T-helper 2 cell treated with Interferon-gamma antibody and Interleukin-4, amounts not matched to agents 5 μg/mL and 100 μg/mL, for 36 hours (primary cell): ENCODE measurements at places on chromosomes 16 and 17.

DNA sequence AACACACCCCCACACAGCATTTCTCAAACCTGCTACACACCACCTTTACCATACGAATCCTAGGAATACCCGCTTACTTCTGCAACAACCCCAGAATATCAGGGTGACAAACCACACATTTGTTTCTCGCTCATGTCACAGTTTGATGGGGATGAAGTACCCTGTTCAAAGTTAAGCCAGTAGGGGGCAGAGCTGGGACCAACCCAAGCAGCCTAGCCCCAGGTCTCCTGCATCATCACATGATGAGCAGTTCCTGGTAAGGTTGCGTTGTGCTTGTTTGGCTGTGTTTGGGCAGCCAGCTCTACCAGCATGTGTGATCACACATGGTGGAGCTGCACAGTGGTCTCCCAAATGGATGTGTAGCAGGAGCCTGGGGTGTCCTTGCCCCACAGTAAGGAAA lies 103.6 kb upstream of the C16orf82 start:
- DNase-seq = no peak

DNA sequence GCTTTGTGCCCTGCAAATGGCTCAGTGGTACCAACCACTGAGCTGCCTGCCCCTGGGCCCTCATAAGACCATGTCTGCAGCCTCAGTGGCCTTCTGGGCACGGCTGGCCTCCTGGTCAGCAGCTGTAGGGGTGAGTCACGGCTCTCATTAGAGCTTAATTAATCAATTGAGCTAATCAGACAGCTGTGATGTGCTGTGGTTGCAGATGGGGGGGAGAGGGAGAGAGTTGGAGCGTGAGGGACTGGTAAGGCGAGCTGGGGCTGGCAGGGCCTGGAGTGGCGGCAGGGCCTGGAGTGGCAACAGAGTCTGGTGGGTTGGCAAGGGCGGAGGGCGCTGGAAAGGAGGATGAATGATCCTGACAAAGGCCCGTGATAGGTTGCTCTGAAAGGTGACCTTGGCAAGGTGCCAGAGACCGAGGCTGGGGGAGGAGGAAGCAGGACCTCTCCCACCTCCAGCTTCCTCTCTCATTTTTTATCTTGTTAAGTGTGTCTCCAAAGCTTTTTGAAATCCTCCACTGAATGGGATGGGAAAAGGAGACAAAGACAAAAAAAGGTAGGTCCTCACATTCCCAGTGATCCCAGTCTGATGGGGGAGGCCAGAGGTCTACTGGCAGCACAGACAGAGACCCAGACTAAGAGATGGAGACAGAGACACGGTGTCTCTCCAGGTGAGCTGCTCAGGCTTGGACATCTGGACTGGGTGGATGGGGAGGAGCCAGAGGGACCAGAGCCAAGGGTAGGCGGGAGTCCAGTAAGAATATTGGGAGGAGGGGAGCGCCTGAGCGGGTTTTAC lies 41.6 kb downstream of the DCAKD start:
- DNase-seq = no peak

GRCh38 chr17:73910821-73911515 lies 266.7 kb upstream of the SDK2 start:
- DNase-seq = no peak

DNA sequence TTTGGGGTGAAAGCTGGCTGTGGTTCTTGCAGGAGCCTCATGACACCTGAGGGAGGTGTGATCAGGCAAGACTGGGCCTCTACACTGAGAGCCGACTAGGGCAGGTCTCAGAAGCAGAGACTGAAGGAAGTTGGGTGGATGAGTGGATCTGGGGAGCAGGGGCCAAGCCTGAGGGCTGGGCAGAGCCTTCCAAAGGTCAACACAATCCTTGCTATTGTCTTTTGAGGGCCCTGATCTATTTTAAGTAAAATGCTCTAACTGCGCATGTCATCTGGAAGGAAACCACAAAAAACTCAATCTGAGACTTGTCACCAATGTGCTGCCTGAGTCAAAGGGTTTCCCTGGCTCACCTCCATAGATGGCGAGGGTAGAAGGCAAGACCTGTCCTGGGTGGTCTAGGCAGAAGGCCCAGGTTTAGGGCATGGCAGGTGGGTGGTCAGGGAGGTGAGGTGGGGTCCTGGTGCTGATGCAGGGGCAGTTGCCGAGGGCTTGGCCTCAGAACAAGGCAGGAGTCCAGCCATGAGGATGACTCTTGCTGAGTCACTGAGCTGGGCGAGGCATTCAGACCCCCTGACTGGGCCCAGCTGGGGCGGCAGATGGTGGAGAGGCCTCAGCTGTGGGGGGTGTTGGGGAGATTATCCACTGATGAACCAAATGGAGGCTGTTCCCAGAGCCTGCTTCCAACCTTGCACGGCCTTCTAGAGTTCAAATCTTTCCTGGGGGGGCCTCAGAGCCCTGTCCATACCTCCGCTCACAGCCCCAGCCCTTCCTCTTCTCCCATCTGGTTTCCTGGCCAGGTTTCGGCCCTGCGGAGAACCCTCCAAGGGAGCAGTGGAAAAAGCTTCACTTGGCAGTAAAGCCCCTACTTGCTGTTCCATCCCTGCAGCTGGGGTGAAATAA lies 5.1 kb downstream of the MVP start:
- DNase-seq = peak; percentile 72

DNA sequence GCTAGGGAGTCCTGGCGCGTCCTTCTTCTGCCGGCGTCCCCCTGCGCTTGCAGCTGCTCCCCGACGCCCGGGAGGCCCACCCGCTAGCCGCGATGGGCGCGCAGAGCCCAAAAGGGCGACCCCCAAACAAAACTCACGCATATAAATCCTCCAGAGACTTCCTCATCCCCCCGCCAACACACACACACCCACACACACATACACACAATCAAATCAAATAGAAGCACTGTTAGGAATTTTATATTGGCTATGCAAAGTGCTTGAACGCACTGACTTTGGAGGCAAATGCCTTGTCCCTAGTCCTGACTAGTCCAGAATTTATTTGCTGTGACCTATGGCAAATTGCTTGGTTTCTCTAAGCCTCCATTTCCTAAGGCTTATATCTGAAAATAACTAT lies 23.8 kb upstream of the CRYM start:
- no peak for DNase-seq

GRCh38 chr17:48198950-48199541 lies 91.5 kb downstream of the SNX11 start:
- DNase-seq = no peak

DNA sequence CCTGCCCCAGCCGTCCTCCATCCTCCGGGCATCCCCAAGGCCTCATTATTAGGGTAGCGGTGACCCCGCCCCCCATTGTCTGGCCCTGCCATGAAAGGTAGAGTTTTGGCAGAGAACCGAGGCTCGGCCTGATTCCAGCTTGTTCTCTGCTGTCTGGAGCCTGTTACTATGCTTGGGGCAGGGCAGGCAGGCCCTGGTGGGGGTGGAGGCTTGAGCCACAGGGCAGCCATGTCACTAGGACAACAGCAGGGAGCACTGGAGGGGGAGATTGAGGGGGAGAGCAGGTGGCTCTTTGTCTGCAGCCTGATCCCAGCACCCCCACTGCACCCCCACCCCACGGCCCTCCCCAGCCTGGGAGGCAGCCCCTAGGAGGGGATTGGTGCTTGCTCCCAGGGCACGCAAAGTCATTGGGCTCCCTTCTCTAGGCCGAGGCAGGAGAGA lies 15.4 kb downstream of the RHBDL3 start:
- no peak for DNase-seq

DNA sequence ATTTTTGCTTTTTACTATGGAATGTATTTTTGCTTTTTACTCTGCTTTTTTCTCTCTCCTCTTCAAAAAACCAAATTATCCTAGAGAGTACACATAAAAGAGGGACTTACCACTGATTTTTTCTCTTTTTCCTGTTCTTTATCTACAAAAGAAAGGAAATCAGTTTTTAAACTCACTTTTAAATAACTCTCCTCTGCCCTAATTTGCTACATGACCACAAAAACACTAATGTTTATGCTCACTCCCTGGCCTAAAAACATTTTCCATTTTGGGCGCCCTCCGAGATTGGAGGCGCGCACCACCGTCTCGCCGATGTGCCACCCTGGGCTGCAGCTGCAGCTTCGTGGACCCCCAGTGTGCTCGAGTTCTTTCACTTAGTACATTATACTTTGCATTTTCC lies 1.1 kb downstream of the TK2 start:
- no peak for DNase-seq

GRCh38 chr16:57231821-57232350 lies 13.2 kb upstream of the ARL2BP start:
- DNase-seq = no peak

DNA sequence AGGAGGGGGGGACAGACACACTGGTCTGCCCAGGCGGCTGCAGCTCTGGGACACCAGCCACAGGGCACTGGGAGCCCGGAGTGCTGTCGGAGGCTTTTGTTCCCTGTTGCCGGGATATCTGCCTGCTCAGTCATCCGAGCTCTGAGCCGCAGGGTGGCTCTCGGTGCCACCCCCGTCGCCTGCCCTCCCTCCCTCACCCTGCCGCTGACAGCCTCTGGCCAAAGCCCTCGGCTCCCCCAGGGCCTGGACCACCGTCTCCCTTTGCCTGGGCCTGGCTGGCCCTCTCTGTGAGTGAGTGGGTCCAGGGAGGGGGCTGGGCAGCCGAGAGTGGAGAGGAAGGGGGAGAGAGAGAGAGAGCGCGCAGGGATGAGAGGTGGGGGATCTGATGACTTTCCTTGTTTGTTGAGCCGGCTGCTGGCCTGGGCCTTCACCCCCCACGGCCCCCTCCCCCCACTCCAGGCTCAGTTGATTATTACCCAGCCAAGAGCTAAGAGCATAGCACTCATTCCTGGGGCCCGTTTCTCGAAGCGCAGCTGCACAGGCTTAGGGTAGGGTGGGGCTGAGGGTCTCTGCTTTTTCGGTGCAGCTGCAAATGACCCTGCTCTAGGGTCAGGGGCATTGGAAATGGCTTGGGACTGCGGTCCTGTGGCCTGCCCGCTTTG lies 2.7 kb downstream of the FOXJ1 start:
- DNase-seq = no peak

DNA sequence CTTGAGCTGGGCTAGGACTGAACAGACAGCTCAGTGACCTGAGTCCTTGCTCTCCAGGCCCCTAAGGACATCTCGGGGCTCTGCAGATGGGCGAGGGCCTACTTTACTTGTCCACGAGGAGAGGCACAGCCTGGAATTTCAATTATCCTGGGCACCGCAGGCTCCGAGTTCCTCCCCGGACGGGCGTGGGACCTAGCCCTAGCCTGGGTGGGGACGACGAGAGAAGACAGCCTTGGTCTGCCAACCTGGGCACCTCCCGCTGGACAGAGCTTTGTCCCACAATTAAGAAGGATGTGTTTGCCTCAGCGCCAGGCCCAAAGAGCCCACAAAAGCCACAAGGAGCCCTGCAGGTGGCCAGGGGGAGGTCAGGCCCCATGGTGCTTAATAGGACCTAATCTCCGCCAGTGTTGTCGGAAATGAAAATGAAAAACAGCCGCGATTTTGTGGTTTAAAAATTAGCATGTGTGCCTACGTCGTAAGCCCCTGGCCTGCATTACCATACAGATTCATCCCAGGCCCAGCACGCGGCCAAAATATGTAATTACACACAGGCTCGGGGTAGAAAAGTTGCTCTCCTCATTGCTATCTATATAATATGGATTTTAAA lies 51.4 kb upstream of the LHX1 start:
- no peak for DNase-seq

- DNase-seq = no peak
Measured at GRCh38 chr17:29124925-29125273, 55.3 kb downstream of the MYO18A start.

- peak; percentile 61 for DNase-seq
Measured at GRCh38 chr16:11586856-11587642, at the start of gene LITAF. Gene LITAF, minus strand, starts transcription at chr16:11586919. Its CDS starts 30,189 bp downstream, at chr16:11556730.

GRCh38 chr17:6547336-6547735 lies 9.0 kb downstream of the PITPNM3 start:
- DNase-seq = no peak

GRCh38 chr17:49223517-49224197 lies 6.9 kb downstream of the PHOSPHO1 start:
- DNase-seq = peak; percentile 55

- DNase-seq = no peak
Measured at GRCh38 chr17:74994440-74994839, 7.0 kb downstream of the CDR2L start.

GRCh38 chr16:1019231-1020090 lies 37.9 kb downstream of the SOX8 start:
- no peak for DNase-seq

- DNase-seq = no peak
Measured at GRCh38 chr17:72822358-72823023, 270.0 kb downstream of the SLC39A11 start.

DNA sequence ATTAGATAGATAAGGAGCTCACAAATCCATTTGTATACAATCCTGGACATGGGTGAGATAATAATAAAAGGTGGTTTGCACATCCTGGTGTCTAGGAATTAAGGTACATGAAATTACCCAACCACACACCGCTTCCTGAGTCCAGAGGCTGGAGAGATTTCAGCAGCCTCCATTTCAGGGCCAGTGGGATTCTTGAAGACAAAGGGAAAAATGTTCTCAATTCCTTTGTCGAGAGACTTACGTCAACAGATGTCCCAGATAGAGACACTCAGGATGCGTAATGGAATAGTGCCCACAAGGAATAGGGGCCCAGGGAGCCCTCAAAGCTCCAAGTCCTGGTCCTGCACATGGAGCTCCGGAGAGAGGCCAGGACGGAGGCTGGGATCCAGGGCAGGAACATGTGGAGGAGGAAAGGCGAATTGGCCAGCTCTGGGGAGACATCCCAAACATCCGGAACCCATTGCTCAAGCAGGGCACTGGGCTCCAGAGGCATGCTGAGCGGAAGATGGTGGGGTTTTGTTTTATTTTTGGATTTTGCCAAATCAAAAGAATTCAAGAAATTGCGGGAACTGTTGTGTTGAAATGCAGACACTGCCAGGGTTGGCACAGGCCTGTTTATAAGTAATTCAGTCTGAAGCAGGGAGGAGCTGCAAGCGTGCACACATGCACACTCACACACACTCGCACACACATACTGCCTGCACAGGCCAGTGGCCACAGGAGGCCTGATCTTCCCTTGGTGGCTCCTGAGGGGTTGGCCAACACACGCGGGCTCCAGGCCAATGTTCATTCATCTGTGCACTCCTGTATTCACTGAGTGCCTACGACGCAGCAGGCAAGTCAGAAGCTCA lies 97.2 kb downstream of the NOG start:
- no peak for DNase-seq

DNA sequence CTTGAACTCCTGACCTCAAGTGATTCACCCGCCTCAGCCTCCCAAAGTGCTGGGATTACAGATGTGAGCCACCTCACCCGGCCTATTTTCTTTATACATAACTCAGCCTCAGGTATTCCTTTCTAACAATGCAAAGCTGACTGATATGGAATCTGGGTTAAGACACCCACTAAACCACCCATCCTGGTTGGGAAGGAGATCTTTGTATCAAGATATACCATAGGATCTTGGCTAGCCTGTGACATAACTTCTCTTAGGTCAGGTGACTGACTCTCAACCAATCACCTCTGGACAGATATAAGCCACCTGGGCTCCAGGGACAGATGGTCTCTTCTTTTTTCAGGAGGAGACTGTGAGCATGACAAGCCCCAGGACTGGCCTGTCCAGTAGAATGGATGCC lies 51.2 kb upstream of the NKD1 start:
- DNase-seq = no peak

GRCh38 chr17:59366040-59366757 lies 34.7 kb downstream of the YPEL2 start:
- DNase-seq = no peak
